ENCODE measurements at places on chromosomes 16 and 17.
A peak's percentile ranks its signal among the peaks of the same experiment; 100 is the strongest.

- DNase-seq = no peak
Measured at GRCh38 chr17:69286257-69286656, 40.7 kb downstream of the ABCA5 start.

DNA sequence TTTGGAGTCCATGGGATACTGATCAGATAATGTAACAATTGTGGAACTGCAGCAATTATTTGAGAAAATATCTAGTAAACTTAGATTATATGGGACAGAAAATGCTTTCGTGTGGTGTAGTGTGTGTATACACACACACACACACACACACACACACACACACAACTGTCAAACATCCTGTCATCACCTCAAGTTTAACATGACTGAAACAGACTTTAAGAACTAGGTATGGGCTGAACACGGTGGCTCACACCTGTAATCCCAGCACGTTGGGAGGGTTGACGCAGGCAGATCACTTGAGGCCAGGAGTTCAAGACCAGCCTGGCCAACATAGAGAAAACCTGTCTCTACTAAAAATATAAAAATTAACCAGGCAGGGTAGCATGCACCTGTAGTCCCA is 544 bp upstream of the EVI2A start:
- DNase-seq = no peak

DNA sequence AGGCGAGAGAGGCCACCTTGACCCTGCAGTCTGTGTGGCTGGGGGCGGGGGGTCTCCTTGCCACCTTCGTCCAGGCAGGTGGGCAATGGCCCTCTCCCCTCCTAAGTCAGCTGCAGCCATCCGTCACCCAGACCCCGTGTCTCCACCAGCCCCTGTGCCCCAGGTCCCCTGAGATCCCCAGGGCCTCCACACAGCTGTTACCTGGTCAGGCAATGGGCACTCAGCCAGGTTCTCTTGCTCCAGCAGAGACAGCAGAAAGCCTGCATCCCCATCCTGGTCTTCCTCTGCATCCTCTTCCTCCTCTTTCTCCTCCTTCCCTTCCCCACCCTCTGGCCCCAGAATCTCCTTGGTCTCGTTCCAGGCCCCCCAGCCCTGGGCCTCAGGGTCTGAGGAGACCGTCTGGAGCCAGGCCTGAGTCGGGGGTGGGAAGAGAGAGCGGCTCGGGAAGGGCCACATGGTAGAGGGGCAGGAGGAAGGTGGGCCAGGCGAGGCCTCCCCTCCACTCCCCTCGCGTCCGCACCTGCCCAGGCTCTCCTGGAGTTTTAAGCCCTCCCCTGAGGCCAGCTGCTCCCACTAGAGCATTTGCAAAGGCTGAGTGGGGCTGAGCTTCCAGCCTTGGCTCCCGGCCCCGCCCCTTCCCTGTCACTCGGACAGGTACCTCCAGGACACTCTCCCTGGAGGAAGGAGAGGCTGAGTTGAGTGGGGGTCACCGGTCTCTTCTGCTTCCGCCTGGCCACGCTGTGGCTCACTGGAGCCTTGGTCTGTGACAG is at the start of gene PABPN1L:
Gene PABPN1L, minus strand, starts transcription at position 510 of the 770 bp plus-strand sequence. Its CDS starts 54 bp downstream, at position 456.
- no peak for DNase-seq

DNA sequence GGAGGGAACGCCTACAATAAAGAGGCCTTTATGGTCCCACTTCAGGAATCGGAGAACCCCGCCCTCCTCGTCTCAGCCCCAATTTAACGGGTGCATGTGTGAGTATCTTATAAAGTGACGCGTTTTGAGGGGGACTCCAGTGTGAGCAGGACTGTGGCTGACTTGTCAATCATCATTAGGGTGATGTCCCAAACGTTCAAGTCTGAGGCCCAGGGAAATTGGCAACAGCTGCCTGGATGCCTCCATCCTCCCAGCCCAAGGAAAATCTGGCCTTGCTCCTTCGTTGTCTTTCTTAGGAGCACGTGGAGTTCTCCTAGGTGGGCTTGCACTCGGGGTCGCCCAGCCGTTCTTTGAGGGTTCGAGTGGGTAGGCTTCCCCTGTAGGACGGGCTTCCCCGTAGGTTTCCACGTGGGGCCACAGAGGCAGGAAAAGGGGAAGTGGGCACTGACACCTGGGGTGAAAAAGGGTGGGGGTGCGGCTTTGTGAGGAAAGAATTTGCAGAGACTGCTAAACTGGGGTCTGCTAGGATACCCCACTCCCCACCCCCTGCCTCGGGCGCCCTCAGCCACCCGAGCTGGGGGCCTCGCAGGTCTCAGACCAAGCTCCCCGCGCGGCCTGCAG is 561 bp upstream of the HERPUD1 start:
- peak; percentile 16 for DNase-seq

DNA sequence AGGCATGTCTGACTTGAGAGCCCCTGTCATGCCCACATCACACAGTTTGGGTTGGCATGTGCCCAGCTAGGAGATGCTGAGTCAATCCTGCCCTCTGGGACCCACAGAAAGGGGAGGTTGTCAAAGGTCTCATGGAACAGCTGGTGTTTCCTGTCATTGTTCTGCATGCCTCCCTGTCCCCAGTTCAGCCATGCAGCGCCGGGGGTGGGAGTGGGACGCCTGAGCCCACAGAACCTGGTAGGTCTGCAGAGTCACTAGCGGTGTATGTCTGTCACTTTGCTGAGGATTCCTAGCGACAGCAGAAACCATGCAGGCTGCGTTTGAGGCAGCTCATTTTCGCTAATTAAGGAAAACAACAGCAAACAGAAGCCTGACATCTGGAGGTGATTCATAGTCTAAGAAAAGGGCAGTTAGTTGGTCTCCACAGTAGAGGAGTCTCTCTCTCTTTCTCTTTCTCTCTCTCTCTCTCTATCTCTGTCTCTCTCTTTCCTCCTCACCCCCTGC is 19.6 kb upstream of the CCL1 start:
- no peak for DNase-seq

DNA sequence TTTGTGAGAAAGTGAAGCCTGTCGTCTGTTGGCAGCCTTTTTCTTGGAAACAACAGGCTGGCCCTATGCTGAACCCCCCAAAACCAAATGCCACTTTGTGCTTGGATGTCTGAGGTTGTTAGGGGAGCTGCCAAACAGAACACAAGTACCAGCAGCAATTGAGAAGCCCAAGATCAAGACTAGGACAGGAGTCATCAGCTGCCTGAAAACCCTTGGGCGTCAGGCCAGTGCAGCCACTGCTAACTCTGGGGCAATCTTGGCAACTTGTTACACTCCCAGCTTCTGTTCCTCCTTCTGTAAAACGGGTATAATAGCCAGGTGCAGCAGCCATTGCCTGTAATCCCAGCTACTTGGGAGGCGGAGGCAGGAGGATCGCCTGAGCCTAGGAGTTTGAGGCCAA is 9.3 kb upstream of the LRRC59 start:
- DNase-seq = no peak

DNA sequence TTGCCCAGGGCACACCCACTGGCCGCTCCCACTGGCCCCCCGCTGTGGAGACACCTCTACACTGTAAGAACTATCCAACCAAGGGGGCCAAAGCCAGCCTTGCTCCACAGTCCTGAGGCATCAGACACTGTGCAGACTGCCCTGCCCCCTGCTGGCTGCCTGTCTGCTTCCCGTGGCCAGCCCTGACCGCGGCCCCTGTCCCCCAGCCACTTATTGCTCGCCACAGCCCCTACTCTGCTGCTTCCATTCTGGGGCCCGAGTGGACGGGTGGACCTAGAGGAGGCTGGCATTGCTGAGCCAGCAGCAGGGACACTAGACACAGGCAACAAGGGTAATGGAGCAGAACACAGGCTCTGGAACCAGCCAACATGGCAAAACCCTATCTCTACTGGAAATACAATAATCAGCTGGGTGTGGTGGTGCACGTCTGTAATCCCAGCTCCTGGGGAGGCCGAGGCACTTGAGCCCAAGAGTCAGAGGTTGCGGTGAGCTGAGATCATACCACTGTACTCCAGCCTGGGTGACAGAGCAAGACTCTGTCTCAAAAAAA is 19.7 kb upstream of the LRRC37A3 start:
- peak; percentile 26 for DNase-seq

GRCh38 chr16:85762970-85763369 is 12.1 kb upstream of the C16orf74 start:
- DNase-seq = no peak

DNA sequence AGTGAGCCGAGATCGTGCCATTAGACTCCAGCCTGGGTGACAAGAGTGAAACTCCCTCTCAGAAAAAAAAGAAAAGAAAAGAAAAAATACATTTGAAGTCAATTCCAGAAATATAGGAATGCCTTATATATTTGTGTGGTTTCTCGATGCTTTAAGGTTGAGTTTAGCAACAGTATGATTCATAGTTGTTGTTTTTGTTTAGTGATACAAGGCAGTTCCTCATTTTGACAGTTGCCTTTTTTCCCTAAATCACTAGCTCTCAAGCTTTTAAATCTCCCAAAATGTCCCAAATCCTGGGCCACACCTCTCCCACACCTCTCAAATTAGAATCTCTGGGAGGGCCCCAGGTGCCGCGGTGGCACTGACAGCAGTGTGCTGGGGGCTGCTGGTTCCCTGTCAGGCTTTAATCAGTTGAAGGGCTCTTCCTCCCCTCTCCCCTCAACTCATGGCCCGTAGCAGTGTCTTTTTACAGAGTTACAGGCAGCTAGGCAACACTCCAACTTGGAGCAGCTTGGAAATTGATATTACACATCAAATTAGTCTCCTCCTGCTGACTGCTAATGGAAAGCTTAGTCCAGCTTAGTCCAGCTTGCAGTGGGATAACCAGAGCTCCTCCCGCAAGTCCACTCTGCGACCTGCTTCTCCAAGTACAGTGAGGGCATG is 58.4 kb downstream of the EPN2 start:
- DNase-seq = peak; percentile 20

GRCh38 chr16:68948230-68948910 is 105.0 kb downstream of the TANGO6 start:
- DNase-seq = peak; percentile 55

- no peak for DNase-seq
Measured at GRCh38 chr16:49055824-49056545, 225.7 kb downstream of the CBLN1 start.

DNA sequence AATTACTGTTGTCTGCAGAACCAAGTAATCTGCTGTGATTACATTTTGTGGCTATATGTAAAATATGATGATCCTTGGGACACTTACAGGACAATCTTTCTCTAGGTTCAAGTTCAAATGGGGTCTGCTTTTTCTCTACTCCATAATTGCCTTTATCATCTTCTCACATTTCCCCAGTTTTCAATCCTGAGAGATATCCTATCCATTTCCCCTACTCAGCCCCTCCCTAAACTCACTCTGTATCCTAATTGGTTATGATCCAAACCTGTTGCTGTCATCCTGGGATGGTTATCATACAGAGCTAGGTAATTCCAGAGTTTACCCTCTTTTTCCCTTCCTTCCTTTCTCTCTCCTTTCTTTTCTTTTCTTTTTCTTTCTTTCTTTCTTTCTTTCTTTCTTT is 100.5 kb upstream of the ELAC2 start:
- DNase-seq = no peak

- DNase-seq = no peak
Measured at GRCh38 chr17:17551361-17551760, 40.1 kb downstream of the PEMT start.

DNA sequence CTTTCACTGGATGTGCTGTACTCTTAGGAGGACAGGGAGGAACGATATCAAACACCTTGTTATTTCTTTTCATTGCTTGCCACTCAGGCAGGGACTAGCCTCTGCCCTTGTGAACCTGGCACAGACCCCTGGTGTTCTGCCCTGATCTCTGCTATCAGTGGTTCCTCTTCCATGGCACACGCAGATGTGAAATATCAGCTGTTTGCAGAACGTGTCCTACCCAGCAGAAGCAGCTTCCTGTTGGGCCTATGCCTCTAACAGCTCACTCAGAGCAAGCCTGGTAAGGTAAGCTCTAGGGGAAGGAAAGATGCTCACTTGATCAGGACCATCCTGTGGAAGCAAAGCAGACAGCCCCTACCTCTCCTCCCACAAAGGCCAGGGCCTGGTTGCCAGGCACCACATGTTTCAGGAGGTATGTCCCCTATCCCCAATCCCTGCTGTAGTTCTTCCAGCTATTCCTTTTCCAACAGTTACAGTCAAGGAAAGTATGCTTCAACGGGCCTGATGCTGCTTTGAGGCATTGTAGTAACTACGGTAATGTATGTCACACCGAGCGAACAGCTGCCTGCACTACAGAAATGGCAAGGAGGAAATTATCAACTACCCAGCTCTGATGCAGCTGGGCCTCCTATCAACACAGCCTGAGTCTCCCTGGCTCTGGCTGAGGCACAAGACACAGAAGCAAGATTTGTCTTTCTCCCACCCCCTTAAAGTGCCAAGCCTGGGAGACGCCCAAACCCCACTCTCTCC is 41.3 kb upstream of the GFOD2 start:
- DNase-seq = no peak

DNA sequence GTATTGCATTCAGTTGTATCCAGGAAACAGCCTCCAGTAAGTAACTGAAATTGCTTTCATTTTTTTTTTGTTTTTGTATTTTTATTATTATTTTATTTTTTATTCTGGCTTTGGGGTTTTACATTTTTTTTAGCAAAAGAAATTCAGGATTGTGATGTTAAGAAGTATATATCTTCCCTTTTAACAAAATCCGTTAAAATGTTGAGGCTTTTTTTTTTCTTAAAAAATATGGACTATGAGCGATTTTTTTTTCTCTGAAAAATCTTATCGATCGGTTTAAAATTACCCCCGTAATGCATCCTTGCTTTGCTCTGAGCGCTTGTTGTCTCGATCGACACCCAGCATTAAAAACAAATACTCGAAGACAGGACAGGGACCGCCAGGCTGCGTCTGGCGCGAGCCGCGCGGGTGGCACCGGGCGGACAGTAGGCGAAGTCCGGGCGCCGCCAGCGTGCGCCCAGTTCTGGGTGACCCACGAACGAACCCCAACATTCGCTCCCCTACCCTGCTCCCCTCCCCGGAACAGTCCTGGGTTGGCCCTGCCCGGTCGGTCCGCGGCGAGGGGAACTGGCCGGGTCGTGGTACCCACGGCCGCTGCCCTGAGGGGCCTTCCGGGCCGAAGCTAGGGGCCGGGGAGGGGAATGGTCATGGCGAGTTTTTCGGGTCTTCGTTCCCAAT is 482 bp downstream of the BAHCC1 start:
- DNase-seq = no peak

DNA sequence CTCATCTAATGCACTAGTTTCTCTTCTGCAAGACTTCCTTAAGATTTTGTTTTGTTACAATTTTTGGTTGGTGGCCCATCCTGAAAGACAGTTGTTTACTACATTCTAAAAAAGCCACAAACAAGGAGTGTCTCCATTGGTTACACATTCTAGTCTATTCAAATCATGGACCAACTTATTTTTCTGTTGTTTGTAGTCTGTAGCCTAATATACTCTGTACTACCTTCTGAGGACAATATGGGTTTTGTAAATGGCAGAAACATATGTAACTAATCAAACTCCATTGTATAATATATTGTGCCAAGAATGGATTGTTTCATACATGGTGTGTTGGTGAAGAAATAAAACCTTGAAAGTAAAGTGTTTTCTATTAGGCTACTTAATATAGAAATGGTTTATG is 79.5 kb upstream of the DHX40 start:
- no peak for DNase-seq
